Esophagus squamous epithelium (tissue), 5 donors: ENCODE measurements at places on chromosomes 4 and X.

DNA sequence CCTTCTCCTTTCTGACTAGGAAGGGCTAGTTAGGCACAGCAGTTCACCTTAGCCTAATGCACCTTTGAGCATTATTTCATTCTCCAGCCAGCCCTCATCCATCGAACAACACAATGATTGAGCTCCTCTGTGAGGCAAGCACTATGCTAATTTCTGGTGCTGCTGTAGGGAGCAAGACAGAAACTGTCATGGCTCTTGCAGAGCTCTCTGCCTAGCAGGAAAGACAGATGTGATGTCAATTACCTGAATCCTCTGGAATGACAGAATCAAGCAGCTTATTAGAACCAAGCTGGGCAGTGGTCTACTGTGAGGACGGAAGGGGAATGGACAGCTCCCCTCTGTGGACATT lies 256.1 kb upstream of the NOCT start:
- no peak for DNase-seq

DNA sequence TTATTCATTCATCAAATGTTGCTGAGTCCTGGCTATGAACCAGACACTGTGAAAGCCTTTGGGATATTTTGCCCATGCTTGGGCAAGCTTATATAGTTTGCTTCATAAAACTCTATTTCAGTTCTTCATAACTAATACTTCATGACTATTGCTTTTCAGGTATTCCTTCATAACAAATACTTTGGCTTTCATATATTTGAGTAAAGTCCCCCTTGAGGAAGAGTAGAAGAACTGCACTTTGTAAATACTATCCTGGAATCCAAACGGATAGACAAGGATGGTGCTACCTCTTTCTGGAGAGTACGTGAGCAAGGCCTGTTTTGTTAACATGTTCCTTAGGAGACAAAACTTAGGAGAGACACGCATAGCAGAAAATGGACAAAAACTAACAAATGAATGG lies 1.7 kb upstream of the AFP start:
- no peak for DNase-seq

DNA sequence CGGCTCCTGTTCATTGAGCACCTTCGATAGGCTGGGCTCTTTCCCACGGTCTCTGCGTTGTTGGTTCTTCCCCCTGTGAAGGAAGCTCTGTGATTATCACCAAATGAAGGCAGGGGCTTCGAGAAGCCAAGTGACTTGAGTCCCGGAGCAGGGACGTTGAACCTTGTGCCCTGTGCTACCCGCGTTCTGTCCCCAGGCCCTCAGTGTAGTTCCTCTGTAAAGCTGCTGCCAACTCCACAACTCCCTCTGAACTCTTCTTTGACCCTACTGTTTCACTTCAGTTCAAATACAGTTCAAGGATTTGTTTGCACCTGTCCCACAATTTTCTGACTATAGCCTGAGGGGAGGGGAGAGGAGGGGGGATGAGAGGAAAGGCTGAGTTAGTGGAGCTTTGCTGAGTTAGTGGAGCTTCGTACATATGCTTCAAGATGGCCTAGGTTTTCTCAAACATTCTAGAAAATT lies 635 bp upstream of the PHF8 start:
- DNase-seq = no peak

GRCh38 chr4:79211490-79211889 lies 114.4 kb downstream of the NAA11 start:
- DNase-seq = no peak

GRCh38 chr4:53744446-53745160 lies 153.3 kb upstream of the LNX1 start:
- DNase-seq = no peak

DNA sequence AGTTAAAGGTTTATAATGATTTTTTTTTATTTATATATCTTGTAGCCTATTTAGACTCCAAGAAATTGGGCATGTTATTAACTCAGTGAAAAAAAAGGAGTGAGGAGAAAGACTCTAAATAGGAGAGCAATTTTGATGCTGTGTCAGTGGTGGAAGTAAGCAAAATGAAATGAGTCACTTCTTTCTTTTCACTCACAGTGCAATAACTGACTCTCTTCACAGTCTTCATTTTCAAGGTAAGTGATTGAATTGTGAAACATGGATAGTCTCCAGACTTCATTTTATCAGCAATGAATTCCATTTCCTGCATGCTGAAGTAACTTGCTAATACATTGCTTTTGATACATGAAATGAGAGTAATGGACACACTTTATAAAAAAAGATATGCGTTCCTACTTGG lies 2271.5 kb downstream of the PCDH7 start:
- no peak for DNase-seq

DNA sequence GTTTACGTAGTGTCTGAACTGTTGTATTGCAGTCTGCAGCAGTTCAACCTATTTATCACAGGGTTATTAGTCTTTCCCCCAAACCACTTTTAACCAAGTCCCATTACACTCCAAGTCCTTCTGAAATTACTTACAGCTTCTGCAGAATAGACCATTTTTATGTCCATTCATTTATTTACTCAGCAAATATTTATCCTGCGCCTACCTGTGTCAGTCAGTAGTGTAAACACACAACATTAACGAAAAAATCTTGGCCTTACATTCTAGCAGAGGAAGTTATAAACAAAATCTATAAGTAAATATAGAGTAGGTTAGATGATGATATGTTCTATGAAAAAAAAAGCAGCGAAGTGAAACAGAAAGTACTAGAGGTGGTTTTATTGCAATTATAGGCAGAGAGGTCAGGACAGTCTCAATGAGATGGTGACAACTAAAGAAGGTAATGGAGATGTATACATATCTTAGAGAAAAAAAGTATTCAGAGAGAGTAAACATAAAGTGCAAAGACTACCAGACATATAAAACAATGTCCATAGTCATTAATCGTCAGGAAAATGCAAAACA lies 534.7 kb downstream of the KCNIP4 start:
- no peak for DNase-seq

DNA sequence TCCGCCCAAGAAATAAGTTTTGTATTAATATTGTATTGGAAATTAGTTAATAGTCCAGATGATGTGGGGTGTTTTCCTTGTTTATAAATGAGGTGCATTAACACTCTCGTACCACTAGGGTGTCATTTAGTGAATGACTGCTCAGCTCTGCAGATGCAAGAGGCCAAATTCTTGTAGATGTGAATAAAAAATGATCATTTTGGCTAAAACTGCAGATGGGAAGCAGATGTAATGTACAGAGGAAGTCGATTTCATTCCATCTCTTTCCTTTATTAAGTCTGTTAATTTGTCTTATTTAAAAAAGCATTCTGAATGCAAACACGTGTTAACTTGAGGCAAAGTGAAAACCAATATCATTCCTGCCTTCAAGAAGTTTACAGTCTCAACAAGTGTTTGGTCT lies 108.1 kb downstream of the DHX15 start:
- no peak for DNase-seq
